ENCODE measurements at places on chromosomes 1 and 21.

DNA sequence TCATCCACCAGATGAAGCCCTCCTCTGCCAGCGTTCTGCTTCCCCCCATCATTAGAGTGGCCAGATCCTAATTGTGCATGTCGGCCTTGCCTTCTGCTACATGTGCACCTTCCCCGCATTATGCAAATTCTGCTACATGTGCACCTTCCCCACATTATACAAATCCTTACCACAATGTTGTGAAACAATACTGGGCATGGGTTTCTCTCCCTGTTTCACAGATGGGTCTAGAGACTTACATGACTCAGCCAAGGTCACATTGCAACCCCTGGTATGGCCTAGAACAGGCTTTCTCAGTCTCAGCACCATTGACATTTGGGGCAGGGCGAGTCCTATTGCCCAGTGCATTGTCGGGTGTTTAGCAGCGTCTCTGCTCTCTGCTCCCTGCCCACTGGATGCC lies 1.0 kb upstream of the CELA2A start:
- no peak for DNase-seq

DNA sequence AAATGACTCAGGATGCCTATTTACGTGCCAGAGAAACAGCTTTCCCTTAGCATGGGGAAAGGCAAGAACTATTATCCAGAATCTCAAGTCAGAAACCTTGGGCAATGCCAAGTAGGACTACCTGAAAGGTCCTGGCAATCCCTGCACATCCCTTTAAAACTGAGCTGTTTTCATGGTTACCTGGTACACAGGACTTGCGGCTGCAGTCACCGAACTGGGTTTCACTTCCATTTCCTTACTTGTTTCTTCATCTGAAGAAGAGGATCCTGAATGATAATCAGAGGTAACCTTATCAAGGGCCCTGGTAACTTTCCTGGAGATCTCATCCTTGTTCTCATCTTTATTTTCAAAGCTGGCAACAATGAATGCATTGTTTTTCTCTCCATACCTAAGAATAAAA lies 14.3 kb downstream of the BTG3 start:
- no peak for DNase-seq

DNA sequence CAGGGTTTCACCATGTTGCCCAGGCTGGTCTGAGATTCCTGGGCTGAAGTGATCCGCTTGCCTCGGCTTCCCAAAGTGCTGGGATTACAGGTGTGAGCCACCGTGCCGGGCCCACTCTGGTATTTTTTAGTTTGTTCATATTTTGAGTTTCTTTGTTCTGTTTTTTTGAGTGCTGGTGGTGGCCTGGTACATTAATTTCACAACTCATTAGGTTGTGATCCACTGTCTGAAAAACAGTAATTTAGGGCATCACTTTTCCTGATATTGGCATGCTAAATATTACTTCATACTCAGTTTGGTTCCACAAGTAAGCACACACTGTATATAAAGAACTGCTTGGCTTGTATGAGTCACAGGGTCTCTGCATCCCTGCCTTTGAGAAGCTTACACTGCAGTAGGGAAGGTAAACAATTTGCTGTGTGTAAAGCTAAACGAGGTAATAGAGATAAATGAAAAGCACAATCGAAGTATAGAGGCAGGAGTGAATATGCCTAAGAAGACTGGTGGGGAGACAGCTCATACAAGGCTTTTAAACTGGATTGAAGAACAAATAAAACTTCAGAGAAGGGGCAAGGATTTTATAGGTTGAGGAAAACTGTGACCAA lies 7.7 kb downstream of the SNX27 start:
- no peak for DNase-seq

DNA sequence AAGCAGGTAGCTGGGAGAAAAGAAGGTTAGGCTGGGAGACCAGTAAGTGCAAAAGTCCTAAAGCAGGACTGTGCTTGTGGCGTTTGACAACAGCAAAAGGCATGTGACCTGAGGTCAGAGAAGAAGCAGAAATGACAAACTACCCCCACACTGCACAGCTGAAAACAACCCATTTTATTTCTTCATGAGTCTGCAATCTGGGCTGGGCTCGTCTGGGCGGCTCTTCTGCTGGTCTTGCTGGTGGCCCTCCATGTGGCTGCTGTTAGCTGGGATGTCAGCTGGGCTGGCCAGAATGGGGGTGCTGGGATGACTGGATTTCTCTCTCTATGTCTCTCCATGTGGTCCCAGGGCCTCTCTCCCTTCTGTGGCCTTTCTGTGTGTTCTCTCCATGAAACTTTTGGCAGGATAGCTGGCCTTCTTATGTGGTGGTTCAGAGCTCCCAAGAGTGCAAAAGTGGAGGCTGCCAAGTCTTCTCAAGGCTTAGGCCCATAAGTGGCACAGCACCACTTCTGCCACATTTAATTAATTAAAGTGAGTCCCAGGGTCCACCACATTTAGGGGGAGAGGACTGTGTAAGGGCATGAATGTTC lies 128.6 kb downstream of the RIPK4 start:
- DNase-seq, result no peak

GRCh38 chr21:45823100-45823681 lies 158.4 kb upstream of the COL6A1 start:
- no peak for DNase-seq

- no peak for DNase-seq
These were observed 25.7 kb downstream of the DIO1 start for GRCh38 chr1:53919675-53920066.

DNA sequence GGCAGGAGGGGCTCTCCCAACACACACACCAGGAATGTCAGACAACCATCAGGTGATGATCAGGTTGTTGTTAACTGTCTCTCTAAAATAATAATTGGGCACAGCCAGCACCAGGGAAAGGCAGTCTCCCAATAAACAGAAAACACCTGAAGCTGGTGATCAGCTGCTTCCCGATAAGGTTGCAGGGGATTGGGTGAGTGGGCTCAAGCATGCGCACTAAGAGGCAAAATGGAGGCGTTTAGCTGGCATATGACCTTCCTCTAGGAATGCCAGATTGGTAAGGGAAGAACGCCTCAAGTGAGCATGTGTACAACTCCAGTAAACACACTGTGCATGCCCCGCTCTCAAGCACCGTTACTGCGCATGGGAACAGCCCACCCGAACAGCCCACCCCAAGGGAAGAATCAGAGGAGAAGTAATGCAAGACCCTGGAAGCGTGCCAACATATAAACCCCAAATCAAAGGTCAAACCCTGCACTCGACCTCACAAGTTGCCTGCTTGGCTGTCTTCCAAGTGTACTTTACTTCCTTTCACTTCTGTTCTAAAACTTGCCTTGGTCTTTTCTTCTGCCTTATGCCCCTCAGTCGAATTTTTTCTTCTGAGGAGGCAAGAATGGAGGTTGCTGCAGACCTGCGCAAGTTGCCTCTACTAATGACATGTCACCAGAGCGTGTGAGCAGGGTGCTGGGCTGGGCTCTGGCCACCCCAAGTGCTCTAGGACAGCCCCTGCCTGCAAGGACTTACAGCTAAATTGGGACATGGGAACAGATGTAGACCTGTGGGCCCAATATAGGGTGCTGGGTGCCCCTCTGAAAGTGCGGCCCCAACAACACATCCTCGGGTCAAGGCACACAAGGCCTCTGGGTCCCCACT lies 200.8 kb downstream of the RHOU start:
- no peak for DNase-seq

DNA sequence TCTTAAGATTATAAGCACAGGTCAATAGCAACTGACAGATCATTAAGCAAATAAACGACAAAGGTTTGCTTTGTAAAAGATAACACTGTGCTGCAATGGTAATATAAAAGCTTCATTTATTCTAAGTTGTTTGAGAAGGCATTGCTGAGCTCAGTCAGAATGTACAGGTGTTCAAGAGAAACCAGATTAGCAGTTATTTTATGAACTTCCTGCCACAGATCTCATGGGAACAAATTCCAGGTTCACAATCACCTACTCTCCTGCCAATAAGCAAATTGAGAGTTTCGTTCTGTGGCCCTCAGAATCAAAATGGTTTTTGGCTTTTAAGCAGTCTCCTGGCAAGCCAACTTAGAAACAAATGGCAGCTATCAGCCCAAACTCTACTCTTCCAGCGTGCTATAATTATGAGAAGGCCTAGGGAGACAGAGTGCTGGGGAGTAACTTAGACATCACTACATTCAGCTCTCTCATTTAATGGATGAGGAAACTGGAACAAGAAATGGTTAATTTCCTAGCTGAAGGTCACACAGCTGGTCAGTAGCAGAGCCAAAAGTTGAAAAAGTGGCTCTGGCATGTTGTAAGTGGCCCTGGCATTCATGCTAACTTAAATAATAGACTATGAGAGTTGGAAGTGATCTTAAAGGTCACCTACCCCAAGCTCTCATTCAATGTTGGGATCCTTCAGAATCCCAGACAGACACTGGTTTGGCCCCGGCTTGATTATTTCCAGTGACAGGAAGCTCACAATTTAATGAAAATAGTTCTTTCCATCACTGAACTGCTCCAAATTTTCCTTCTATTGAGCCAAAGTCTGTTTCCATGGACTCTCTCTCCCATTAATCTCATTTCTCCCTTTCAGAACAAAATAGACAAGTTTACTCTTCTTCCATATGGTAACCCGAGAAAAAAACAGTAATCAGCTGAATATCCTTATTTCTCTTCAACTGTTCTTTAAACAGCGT lies 82.6 kb upstream of the EDEM3 start:
- no peak for DNase-seq
